ENCODE measurements at places on chromosomes 6 and 20.
A peak's percentile ranks its signal among the peaks of the same experiment; 100 is the strongest.

- DNase-seq: no peak
Observed at GRCh38 chr6:105500693-105501092, 97.8 kb upstream of the PREP start.

- no peak for DNase-seq
Observed at GRCh38 chr6:158059108-158059507, 77.4 kb downstream of the SYNJ2 start.

GRCh38 chr6:100846276-100846675 is 34.9 kb downstream of the ASCC3 start:
- no peak for DNase-seq

DNA sequence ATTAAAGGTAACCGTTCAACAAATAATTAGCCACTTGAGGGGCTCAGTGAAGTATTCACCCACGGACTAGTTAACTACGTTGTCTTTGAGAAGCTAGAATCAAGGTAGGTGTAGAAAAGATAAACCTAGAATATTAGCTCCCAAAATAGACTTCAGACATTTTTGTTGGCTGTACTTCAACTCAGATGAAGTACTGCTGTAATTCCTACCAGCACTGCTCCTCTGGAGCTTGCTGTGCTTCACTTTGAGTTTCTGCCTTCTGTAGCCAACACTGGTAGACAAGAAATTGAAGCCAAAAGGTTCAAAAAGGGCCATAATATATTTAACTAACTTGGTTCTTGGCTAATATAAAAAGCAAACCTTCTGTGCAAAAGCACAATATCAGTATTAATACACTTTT is 18.8 kb upstream of the SDHAF4 start:
- DNase-seq: no peak

DNA sequence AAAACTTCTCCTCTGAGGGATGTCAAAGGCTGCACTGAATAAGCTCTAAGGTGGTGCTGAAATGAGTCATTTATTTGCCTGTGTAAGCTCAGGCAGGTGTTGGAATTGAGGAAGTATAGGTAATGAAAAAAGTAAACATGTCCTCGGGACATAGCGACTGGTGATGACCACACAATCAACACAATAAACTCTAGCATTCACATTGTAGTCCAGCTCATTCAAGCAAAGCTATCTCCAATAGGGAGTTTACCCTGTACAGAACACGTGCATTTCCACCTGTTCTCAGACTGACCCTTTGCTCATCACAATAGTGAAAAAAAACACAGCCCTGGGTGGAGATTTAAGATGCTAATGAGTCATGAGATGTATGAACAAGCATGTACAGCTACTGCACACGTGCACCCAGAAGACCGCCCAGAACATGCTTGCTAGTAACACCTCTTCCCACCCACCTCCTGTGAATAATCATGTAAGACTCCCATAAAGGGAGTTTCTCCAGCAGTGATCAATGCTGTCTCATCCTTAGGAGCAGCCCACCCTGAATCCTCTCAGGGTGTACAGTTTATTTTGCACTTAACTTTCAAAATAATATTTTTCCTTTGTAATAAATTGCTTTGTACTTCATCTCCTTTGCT is 33.0 kb upstream of the POU5F1 start:
- no peak for DNase-seq

- no peak for DNase-seq
Observed at GRCh38 chr6:32857156-32857891, 3.3 kb downstream of the PSMB9 start.

GRCh38 chr20:35192118-35192872 is 20.4 kb downstream of the PROCR start:
- peak; percentile 58 for DNase-seq

Data from islet precursor cell (in vitro differentiated cells).